Bronchial epithelial cell (primary cell): ENCODE measurements at places on chromosomes 11 and 22. TPM values are rescaled to one million over a fixed set of nuclear protein-coding genes. Genes with fewer than 3 reads are reported as not detected.
A peak's percentile ranks its signal among the peaks of the same experiment; 100 is the strongest.

- peak; percentile 76 for DNase-seq
These were observed 122.4 kb downstream of the WT1 start for GRCh38 chr11:32312865-32313403.

DNA sequence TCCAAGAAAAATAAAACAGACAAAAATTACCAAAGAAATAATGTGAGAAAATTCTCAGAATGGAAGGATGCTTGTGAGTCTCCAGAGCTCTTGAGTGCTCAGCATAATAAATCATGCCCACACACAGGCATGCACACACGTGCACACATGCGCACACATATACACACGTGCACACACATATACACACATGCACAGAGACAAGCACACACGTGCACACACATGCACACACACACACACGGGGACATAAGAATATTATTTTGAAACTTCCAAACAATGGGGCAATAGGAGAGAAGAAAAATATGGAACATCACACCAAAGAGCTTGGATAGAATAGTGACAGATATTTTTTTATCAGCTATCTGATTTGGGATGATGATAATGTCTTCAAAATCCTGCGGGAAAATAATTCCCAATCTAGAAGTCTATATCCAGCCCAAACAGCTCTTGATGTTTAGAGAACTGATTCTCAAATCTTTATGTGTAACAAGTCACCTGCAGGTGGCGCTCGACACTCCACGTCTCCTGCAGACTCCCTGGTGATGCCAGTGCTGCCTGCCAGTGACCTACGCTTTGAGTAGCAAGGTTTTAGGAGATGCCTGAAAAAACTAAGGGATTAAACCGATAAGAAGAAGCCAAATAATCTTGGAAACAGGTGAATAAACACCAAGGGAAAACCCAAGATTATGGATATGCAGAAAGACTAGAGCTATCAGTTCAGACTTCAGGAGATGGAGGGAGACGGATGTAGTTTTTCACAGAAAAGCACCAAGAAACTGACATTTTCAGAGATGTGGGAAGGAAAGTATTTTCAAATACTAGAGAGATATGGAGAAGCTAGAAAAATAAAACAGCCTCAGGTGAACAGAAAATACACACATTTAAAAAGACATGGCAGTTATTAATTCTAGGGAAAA lies 743.6 kb downstream of the ETS1 start:
- DNase-seq: peak; percentile 61

- DNase-seq: no peak
These were observed 14.7 kb downstream of the IGLL1 start for GRCh38 chr22:23565305-23565914.

- DNase-seq: no peak
These were observed 1.3 kb downstream of the POU2F3 start for GRCh38 chr11:120241277-120241676.

DNA sequence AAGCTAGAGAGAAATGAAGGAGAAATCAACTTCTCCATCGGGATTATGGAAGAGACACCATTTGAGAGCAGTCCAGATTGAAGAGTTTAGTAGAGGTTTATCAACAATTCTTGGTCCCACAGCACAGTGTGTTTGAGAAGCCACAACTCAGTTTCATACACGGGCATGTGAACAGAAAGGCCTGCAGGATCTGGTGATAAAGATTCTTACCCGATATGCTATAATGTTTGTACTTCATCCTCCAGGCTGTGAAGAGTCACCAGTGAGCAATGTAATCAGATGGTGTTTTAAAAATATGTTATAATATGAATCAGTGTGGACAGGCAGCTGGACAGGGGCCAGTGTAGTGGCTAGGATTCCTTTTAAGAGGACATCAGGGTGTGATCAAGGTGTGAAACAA lies 29.7 kb upstream of the VWA5A start:
- peak; percentile 73 for DNase-seq

Gene HTR3A
- 0.26 TPM in 1 of 2 replicates, not detected in the other for total RNA-seq
